HepG2 (cell line): ENCODE measurements at places on chromosomes 1 and 21. TPM values are rescaled to one million over a fixed set of nuclear protein-coding genes. Genes with fewer than 3 reads are reported as not detected.

DNA sequence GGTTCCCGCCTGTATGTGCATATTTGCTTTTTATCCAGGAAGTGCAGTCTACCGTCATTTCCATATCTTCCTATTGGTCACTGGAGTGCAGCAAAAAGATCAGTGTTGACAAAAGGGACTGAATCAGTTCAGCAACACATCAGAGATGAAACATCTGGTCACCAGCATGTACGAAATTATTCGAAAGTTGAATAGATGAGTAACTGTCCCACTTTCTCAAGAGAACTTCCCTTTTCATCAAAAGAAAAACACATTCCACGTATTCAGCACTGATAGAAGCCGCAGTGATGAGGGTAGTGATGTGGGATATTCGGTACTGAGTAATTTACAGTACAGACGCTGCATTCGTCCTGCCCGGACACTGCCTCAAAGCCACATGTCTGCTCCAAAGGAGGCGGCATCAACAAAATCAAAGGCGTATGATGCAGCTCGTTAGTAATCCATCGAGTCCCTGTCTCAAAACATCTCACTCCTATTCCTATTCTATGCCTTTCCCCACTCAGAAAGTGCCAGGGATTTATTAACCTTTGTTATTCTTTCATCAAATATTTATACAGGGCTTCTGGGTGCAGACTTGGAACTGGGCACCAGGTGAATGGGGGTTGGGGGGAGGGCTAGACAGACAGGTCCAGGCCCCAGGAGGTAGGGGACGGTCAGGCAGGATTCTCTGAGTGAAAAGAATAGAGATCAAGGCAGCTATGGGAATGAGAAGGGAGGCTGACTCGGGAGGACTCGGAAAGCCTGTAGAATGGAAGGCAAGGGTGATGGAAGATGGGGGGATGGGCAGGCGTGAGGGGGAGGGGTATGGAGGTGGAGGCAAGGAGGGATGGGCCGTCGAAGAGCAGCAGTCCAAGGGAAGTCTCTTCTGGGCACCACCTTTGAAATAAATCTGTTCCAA, 79.5 kb upstream of the SLC45A1 start:
- peak; percentile 40 for DNase-seq

GRCh38 chr1:92461364-92462097, 25.2 kb downstream of the GFI1 start:
- peak; percentile 15 for DNase-seq

CADM3 gene
- not detected in 2 replicates for polyA plus RNA-seq

GRCh38 chr1:198480876-198481275, 59.6 kb downstream of the ATP6V1G3 start:
- no peak for DNase-seq

CLDN17 gene
- not detected in 2 replicates for polyA plus RNA-seq
